B cell (primary cell): ENCODE measurements at places on chromosomes 4 and X. TPM values are rescaled to one million over a fixed set of nuclear protein-coding genes. Genes with fewer than 3 reads are reported as not detected.

GRCh38 chrX:43508694-43509093 lies 147.4 kb upstream of the MAOA start:
- no peaks in the 10 kb centered on the region for H3K27me3 ChIP-seq
- peaks cover 5% of the 10 kb centered on the region for H3K4me1 ChIP-seq
- no peak for DNase-seq
- no peaks in the 10 kb centered on the region for H3K36me3 ChIP-seq
- no peak overlapping the region for H3K27ac ChIP-seq
- H3K4me3 ChIP-seq, result no peak overlapping the region

The STEEP1 gene
- 12.0 and 25.4 TPM in 2 replicates for polyA plus RNA-seq

DNA sequence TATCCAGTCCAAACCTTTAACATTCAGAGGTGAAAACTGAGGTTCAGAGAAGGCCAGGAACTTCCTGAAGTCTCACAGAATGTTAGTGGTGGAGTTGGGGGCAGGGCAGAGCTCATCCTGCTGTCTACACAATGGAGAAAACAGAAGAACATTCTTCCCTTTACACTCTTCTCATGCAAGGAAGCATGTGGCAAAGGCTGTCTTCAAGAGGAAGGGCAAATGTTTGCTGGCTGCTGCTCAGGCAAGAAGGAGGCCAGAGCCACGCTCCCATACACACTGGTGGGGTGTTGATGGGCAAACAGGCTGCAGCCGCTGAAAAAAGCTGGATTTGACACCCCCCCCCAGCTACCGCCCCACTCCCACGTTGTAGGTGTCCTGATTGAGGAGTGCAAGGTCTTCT lies 32.5 kb downstream of the HMGB3 start:
- DNase-seq, result no peak
- no peak overlapping the region for H3K27ac ChIP-seq
- no peaks in the 10 kb centered on the region for H3K36me3 ChIP-seq
- no peaks in the 10 kb centered on the region for H3K27me3 ChIP-seq
- H3K4me3 ChIP-seq, result no peak overlapping the region
- no peaks in the 10 kb centered on the region for H3K4me1 ChIP-seq

DNA sequence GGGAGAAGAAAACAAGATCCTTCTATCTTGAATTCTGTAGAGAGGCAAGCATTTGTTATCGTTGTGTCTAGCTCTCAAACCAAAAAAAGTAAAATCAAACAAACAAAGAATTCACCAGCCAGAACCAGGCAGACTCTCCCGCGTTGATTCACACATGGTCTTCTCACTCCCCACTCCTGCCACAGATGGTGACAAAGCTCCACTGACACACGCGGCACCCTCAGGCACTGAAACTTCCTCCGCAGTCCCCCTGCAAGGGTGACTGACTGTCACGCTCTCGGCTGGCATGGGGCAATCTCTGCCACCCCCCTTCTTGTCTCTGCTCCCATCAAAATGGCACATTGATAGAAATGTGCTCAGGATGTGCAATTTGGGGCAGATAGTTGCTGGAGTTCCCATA lies 304.9 kb downstream of the DHX15 start:
- H3K27ac ChIP-seq, result no peak overlapping the region
- H3K4me3 ChIP-seq, result no peak overlapping the region
- no peaks in the 10 kb centered on the region for H3K27me3 ChIP-seq
- no peak for DNase-seq
- no peaks in the 10 kb centered on the region for H3K4me1 ChIP-seq
